ENCODE measurements at places on chromosomes 3 and 15.

DNA sequence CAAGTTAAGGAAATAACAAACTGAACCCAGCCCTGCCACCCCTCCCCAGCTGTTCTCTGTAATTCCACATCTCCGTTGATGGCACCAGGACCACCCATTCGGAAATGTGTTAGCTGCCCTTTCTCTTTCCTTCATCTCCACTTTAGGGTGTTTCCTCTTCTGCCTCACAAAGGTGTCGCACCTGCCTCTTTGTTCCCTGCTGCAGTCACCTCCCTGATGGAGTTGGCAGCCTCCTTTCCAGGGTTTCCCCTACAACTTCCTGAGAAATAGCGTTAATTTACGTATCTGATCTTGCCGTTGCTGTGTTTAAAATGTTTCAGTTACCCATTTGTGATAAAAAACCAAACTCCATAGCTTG lies 57.3 kb downstream of the GPR171 start:
- DNase-seq, result no peak

DNA sequence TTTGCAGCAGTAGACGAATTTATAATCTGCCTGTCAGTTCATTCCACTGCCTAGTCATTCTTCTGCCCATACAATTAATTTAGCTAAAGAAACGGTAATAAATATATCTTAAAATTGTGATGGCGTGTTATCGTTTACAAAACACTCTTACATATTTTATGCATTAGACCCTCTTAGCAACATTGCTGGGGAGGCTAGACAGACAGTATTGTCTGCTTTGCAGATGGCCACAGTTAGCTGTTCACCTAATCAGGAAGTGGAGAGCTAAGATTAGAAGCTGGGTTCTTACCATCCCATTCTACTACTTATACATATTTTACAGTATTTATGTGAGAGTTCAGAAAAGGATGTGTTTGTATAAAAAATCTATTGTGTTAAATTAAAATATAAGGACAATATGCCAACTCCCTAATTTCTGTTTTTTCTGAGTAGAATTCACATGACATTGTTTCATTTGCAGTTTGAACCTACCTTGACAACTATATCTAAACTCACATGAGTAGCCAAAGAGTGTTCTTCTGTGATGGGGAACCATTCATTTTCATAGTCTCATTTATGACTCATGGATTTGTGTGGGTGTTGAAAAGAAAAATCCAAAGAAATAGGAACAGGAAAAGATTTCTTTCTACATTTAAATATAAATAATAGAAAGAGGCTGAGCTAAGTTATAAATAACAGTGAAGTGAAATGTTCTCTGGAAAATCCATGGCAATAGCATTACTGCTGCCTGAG lies 41.7 kb upstream of the C3orf80 start:
- DNase-seq, result no peak

DNA sequence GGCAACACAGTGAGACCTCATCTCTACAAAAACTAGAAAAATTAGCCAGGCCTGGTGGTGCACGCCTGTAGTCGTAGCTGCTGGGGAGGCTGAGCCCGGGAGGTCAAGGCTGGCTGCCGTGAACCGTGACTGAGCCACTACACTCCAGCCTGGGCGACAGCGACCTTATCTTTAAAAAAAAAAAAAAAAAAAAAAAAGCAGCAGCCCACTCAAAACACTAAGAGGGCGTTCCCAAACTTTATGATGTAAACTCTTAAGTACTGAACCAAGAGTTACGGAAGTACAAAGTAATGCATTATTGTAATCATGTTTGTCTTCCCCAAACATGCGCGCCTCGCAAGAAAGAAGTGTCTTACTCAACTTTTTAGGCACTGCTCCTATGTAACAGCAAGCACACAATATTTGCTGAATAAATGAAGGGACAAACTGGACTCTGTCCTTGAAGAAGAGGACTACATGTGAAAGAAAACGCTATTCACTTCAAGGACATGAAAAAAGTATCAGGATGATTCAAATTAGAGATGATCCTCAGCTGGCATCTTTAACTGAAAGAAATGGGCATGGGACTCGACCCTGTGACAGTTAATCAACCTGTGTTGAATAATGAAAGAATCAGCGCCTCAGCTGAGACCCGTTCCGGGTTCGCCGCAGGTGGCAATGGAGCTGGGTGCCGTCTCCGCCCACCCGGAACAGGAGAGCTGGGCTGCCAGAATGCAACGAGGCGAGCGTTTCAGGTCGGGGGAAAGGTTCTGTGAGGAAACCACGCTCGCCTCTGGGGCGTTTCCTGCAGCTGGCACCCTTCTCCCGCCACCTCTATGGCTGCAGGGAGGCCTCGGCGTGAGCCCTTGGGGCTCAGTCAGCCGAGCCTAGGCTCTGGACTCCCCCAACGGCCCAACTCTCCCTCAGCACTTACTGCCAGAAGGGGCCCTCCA lies 718 bp downstream of the SPG11 start:
- peak; percentile 85 for DNase-seq

GRCh38 chr3:51997172-51997571 lies 1.5 kb upstream of the RPL29 start:
- no peak for DNase-seq

GRCh38 chr15:40244961-40245523 lies 6.2 kb downstream of the PAK6 start:
- no peak for DNase-seq

DNA sequence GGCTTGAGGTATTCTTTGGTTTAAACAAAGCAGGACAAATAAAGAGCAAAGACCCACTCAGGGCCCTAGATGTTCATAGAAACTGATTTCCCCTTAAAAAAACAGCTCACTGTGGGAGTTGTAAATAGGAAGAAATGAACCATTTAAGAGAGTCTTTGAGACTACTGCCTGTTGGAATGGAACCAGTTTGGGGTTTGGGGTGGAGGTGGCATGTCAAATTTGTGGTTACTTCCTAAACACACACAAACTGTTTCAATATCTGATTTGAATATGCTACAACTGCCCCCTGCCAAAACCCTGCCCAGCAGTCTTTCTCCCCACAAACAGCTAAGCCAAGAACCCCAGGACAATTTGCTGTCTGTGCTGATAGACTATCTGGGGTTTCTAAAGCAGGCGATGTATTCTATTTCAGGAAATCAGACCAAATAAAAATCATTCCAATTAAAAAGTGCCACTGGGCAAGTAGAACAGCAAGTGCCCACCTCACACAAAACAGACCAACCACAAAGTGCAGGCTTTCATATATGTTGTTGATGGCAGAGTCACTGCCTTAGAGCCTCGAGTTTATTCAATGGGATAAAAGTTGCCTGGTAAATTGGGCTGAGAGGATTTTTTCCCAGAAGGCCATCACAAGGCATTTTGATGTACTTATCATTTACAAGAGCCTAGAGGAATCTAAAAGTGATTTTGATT lies 293.9 kb upstream of the PROK2 start:
- DNase-seq, result no peak

DNA sequence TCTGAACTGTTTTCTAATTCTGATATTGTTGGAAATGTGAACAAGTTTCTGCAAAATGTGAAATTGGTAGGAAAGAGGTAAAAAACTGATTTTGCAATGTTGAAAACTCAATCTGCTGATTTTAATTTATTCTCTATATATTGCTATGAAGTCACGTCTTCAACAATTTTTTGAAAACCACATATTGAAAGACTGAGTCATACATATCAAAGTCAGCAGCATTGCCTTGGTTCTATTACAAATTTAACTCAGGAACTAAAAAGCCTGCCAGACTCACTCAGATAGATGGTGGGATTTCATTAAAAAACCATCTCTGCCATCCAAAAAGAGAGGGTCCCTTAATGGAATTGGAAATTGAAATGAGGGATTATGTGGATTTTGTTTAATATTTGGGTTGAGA lies 351.4 kb downstream of the CNTN3 start:
- no peak for DNase-seq

- no peak for DNase-seq
These were observed 68.9 kb downstream of the CHRNA7 start for GRCh38 chr15:32099097-32099785.

- DNase-seq, result no peak
These were observed 128.7 kb upstream of the SLC2A2 start for GRCh38 chr3:171155122-171155700.

- DNase-seq, result no peak
These were observed 73.8 kb upstream of the HRH1 start for GRCh38 chr3:11080492-11080891.

DNA sequence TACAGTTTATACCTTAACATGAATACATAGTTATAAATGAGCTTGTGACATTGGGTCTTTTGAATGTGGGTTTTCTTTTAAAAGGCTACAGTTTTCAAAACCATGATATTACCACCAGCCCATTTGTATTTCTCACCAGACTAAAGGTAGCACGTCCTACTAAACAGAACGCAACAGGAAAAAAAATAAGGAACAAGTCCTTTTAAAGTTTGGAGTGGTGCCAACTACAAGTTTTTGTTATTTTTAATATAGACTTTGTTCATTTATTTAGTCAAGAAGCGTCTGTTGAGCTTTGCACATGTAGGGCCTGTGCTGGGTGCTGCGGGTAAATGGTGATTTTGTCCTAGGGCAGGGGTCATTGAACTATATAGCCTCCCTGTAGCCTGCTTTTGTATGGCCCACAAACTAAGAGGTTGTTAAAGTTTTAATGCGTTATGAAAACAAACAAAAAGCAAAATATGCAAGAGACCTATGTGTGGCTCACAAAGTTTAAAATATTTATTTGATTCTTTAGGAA lies 164.4 kb downstream of the GHSR start:
- no peak for DNase-seq

GRCh38 chr3:83938491-83938890 lies 1020.3 kb upstream of the CADM2 start:
- DNase-seq, result no peak

DNA sequence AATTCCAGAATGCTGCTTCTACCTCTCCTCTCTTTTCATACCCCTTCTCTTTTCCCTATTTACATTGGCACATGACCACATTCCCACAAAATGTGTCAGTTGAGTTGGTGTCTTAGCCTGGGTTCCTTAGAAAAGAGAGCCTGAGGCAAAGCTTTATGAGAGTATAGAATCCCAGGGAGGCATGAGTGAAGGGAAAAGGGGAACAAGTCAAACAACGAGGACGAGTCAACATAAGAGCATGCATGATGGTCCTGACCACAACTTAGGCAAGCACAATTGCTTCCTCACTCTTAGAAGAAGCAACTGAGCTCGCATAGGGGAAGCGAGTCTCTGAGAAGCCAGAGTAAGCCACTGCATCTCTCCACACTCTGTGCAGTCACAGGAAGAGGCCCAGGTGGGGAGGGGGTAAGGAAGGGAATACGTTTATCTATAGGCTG lies 15.4 kb upstream of the ZNF774 start:
- DNase-seq, result no peak

Measured in CD4-positive, alpha-beta memory T cell (primary cell).